Suprapubic skin (tissue), 4 donors: ENCODE measurements at places on chromosomes 5 and 9.

- DNase-seq: no peak
These were observed 134.9 kb upstream of the CDKN2B start for GRCh38 chr9:22143799-22144625.

- DNase-seq: no peak
These were observed 522.9 kb downstream of the CCDC171 start for GRCh38 chr9:16075696-16076095.

DNA sequence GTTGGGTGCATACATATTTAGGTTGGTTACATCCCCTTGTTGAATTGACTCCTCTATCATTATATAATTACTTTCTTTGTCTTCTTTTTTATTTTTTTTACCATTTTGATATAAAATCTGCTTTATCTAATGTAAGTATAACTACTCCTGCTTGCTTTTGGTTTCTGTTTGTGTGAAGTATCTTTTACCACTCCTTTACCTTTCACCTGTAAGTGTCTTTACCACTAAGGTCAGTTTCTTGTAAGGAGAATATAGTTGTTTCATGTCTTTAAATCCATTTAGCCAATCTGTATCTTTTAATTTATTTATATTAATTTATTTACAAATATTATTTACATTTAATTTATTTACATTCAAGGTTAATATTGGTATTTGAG, 33.0 kb downstream of the INSL4 start:
- no peak for DNase-seq

DNA sequence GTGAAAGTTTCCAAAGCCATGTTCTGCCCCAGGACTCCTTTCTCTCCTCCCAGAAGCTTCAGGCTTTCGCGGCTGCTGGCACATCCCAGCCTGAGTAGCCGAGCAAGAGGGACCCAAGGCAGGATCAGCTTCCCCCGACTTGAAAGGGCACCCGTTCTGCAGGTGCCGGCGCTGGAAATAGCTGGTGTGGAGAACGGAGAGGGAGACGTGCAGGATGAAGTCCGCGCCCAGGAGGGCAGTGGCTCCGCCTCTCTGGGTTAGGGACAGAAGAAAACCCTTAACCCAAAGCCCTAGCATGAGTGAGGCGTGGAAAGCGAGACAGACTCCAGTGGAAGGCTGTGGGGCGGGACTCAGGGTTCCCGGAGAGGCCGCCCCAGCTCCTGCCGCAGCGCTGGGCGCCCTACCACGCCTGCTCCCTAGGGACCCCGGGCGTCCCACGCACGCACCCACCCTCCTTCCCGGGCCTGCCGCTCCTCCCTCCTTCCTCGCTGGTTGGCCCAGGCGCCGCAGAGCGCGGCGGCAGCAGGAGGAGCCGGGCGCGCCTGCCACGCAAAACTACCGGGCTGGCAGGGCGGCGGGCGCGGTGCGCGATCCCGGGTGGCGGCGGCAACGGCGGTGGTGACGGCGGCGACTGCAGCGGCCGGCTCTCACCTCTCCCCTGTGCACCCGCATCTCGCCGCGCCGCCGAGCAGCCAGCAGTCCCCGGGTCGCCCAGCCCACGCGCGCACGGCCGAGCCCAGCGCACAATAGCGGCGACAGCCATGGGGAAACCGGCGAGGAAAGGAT, at the start of gene SLC1A1:
TSS of gene SLC1A1 (plus strand) at position 550 of the 786 bp plus-strand sequence. CDS start at position 762, 212 bp downstream.
- DNase-seq: peak; percentile 81

GRCh38 chr5:7597059-7597642, 201.2 kb downstream of the ADCY2 start:
- DNase-seq: no peak

- no peak for DNase-seq
These were observed 75.1 kb upstream of the STXBP1 start for GRCh38 chr9:127537014-127537413.
